ENCODE measurements at places on chromosomes 12 and 14. TPM values are rescaled to one million over a fixed set of nuclear protein-coding genes. Genes with fewer than 3 reads are reported as not detected.

KLRC2 gene
- polyA plus RNA-seq, result 1.5 TPM

DHRS4L2 gene
- polyA plus RNA-seq, result 31.3 TPM

CCDC77 gene
- 7.1 TPM for polyA plus RNA-seq

SIRT4 gene
- 1.2 TPM for polyA plus RNA-seq

ZFC3H1 gene
- polyA plus RNA-seq, result 21.4 TPM

CALM1 gene
- polyA plus RNA-seq, result 292 TPM

KRT72 gene
- 0.86 TPM for polyA plus RNA-seq

PLXNC1 gene
- polyA plus RNA-seq, result 8.5 TPM

CAND1 gene
- 14.1 TPM for polyA plus RNA-seq

ZNF605 gene
- polyA plus RNA-seq, result 1.9 TPM

SDR9C7 gene
- 0.03 TPM for polyA plus RNA-seq

ART4 gene
- polyA plus RNA-seq, result 3.9 TPM

ADIPOR2 gene
- 15.7 TPM for polyA plus RNA-seq

SMCO2 gene
- polyA plus RNA-seq, result 0.06 TPM

LRRK2 gene
- polyA plus RNA-seq, result 10.1 TPM

MUCL1 gene
- not detected for polyA plus RNA-seq

FZD10 gene
- not detected for polyA plus RNA-seq

PLCZ1 gene
- not detected for polyA plus RNA-seq

NDRG2 gene
- polyA plus RNA-seq, result 74.1 TPM

CEP170B gene
- polyA plus RNA-seq, result 0.58 TPM

CLEC4E gene
- polyA plus RNA-seq, result 7.4 TPM

TMPRSS12 gene
- polyA plus RNA-seq, result not detected

EPYC gene
- not detected for polyA plus RNA-seq
